ENCODE measurements at places on chromosomes 16 and 17. TPM values are rescaled to one million over a fixed set of nuclear protein-coding genes. Genes with fewer than 3 reads are reported as not detected.

Gene RND2
- 4.5 TPM for total RNA-seq

- no peak for DNase-seq
Observed at GRCh38 chr17:6575596-6575988, 19.2 kb upstream of the PITPNM3 start.

Gene CTRB2
- total RNA-seq: not detected

- DNase-seq: no peak
Observed at GRCh38 chr16:52573365-52574299, 26.7 kb upstream of the TOX3 start.

Gene CHCT1
- total RNA-seq: not detected

- no peak for DNase-seq
Observed at GRCh38 chr16:58048494-58049231, 23.1 kb downstream of the MMP15 start.

DNA sequence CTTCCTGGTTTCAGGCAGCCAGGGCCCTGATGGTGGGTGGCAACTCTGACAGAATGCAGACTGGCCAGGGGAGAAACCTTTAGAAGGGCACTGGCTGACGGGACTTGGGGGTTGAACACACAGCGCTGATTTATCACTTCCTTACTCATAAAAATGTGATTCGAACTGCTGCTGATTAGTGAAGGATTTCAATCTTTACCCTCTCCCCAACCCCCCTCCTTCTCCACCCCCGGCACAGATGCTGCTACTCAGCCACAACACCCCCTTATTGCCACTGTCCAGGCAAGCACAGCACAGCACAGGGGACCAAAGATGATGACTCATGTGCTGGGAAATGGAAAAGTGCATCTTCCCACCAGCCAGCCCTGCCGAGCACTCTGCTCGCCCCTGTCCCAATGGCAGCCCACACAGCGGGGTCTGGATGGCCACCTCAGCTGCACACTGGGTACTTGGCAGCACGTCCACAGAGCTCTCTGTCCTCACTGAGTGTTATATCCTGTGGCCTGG, 70.1 kb downstream of the SMG6 start:
- DNase-seq: no peak

- DNase-seq: no peak
Observed at GRCh38 chr17:55622547-55622946, 100.1 kb downstream of the TMEM100 start.

- no peak for DNase-seq
Observed at GRCh38 chr17:21538615-21539014, 153.7 kb upstream of the KCNJ18 start.

DNA sequence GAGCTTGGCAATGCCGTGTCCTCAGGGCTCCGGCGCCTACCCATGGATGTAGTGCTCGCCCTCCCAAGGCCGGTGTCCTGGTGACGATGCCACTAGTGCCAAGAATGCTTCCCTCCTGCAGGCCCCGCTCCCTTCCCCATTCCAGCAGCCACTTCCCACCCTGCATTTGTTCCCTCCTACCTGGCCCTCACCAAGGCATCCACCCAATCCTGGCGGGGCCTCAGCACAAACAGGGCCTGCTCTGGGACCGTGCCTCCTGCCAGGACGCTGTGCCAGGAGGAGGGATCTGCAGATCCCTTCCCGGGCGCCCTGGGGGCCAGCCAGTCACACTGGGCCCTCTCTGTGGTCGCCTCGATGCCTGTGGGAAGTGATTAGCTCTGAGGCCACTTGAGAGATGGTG, 25.1 kb downstream of the ABR start:
- no peak for DNase-seq

DNA sequence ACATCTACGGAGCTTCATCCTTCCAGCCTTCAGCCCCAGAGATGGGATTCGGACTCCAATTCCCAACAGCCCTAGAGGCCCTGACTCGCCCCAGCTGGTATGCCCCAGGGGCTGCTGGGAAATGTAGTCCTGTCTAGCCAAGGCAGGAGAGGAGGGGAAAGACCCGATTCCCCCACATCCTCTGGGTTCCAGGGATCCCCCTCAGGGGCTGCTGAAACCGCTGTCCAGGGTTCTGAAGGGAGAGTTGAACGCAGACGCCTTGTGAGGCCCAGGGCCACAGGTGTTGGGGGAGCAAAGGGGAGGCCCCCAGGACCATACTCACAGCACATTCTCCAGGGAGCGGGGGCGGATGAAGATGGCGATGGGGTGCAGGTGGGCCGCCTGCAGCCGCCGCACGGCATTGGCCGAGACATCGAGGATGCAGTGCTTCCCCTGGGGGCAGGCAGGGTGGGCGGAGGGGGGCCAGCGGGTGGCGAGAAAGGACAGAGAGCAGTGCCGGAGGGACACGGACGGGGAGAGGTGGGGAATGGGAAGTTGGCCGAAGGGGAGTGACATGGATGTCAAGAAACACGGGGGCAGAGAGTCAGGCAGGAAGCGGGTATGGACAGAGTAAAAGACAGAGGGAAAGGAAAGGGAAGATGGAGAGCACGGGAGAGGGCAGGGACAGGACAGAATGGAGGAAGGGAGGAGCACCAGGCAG, 12.6 kb upstream of the ASGR1 start:
- peak; percentile 59 for DNase-seq

- DNase-seq: no peak
Observed at GRCh38 chr16:47374629-47375028, 86.2 kb downstream of the ITFG1 start.

Gene TBX2
- 1.2 TPM for total RNA-seq

GRCh38 chr16:68902969-68903345, 59.6 kb downstream of the TANGO6 start:
- no peak for DNase-seq

DNA sequence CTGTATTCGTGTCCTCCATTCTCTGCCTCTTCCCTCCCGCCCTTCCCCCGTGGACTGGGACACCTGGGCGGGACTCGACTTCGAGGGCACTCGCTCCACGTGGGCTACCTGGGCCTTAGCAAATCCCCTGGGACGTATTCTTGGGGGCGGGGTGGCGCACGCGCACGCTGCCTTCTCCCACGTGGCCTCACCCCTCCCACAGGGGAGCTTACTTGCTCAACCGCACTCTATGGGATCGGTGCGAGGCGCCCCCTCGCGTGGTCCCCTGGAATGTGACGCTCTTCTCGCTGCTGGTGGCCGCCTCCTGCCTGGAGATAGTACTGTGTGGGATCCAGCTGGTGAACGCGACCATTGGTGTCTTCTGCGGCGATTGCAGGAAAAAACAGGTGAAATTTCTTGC, 3.5 kb downstream of the VMO1 start:
- DNase-seq: no peak

Gene NPIPA2
- total RNA-seq: 0.41 TPM

DNA sequence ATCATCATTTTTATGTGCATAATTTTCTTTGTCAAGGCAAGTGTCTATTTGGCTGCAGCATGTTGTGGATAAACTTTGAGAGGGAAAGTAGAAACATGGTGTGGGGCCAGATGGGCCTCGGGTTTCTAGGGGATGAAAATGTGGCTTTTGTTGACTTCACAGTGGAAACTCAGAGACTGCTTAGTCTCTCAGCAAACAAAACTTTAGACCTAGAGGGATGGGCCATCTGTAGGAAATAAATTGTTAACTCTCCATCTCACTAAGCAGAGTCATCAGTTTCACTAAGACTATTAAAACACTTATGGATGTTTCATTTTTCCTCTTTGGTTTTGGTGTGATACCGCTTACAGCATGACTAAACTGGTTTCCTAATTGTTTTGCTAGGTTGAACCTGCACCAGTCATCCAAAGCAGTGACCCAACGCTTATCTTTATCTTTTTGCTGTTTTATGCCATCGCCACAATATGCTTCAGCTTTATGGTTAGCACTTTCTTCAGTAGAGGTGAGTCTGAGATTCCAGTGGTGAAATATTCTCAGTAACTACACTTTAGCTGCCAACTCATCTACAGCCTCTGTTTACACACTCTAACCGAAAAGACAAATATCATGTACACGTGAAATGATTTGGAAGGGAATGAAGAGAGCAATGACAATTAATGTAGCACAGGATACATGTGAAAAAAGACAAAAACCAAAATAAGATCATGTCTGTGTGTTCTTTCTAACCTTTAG, 60.6 kb upstream of the CRYM start:
- no peak for DNase-seq

- DNase-seq: no peak
Observed at GRCh38 chr16:57724531-57724930, 11.0 kb upstream of the KATNB1 start.

Gene CCL23
- not detected for total RNA-seq

Gene EMP2
- 2.4 TPM for total RNA-seq

GRCh38 chr17:81163703-81164370, 1.5 kb upstream of the PVALEF start:
- DNase-seq: no peak

- DNase-seq: no peak
Observed at GRCh38 chr16:53864819-53865493, 161.0 kb downstream of the FTO start.

DNA sequence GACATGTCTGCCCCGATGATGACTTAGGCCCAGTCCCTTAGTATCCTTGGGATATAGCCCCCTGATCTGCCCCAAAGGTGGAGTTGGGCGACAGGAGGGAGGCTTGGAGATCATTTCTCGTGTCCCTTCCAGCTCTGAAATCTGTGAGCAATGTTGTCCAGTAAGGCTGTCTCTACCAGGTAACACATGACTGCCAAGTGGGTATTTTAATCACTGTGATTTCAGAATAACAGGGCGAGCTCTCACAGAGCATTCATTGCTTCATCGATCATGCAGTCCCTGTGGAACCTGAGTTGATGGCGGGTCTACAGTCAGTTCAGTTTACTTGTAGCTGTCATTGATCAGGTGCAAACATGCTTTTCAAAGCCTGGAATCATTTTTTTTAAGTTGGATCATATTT, 39.2 kb downstream of the KSR1 start:
- DNase-seq: no peak

DNA sequence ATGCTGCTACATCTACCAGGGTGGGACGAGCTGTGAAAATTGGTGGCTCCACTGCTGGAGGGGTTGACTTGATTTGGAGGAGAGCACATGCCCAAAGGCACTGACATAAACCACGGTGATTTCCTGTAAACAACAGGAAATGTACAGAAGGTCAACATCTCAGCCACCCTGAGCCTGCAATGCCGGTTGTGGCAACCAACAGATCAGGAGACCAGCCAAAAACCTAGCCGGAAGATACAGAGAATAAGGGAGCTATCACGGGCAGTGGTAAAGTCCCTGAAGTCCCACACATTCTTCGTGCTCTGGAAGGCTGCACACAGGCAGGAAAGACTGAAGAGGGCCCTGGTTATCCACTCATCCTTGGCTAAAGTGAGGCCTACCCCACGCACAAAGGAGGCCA, 56.2 kb downstream of the ADCY9 start:
- DNase-seq: no peak

Gene TMEM92
- not detected for total RNA-seq

DNA sequence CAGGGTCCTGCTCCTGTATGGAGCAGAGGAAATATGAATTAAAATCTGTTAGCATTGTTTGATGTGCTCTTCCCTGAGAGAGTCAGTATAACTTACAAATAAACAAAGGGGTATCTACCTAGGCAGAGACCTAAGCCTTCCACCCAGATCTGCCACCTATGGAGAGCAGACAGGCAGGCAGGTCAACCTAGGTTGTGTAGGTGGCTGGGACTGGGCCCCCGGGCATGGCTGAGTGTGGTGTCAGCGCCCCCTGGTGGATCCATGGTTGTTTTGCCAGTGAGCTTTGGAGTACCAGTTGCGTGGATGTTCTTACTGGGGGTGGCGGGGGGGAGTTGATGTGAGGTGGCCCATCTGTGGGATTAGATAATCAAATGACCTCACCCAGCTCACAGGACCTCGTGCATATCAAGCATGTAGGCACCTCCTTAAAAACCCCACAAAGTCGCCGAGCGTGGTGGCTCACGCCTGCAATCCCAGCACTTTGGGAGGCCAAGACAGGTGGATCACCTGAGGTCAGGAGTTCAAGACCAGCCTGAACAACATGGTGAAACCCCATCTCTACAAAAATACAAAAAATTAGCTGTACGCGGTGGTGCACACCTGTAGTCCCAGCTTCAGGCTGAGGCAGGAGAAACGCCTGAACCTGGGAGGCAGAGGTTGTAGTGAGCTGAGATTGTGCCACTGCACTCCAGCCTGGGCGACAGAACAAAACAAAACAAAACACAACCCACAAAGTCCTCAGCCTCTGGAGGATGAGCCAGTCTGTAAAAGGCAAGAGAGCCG, 17.6 kb downstream of the DUS2 start:
- peak; percentile 28 for DNase-seq

Gene LHX1
- total RNA-seq: under 0.01 TPM

GRCh38 chr16:50602531-50603205, 54.5 kb downstream of the NKD1 start:
- DNase-seq: no peak

GRCh38 chr16:56625140-56625942, at the start of gene MT1E:
MT1E (plus strand) TSS chr16:56625781; CDS start chr16:56625852, 71 bp downstream.
- DNase-seq: peak; percentile 67

- no peak for DNase-seq
Observed at GRCh38 chr16:2121853-2122252, 13.8 kb downstream of the PKD1 start.

DNA sequence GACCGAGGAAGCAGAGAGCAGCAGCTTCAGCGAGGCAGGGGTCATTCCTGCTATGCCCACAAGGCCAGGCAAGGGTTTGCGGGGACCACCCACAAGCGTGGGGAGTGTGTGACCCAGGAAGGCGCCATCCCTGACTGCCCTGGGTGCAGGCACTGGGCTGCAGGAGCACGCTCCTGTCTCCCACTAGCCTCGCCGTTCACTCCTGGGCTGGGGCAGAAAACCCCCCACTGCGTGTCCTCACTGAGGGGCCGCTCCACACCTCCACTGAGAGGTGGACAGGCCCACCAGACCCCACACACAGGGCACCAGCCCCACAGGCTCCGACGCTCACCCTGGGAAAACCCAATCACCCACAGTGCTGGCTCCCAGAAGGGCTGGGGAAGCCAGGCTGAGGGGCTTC, 56.1 kb downstream of the KLHDC4 start:
- no peak for DNase-seq

Data from frontal cortex (tissue), 4 donors.